ENCODE measurements at places on chromosomes 11 and 22.

- no peak for DNase-seq
Observed at GRCh38 chr11:45385844-45386243, 99.7 kb upstream of the SYT13 start.

DNA sequence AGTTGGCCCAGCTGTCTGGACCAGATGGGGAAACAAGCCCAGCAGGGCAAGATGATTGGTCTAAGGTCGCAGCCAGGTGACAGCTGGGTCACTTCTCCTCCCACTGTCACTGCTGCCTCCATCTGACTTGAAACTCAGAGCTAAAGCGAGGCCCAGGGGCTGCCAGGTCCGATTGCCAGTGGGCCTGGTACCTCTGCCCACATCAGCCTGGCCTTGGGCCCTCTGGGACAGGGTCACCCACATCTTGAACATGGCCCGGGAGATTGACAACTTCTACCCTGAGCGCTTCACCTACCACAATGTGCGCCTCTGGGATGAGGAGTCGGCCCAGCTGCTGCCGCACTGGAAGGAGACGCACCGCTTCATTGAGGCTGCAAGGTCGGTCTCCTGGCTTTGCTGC, 5.8 kb downstream of the SSH3 start:
- no peak for DNase-seq

- no peak for DNase-seq
Observed at GRCh38 chr11:3877364-3878257, 22.1 kb downstream of the STIM1 start.

GRCh38 chr11:64225608-64226506, at the start of the genes NUDT22 and TRPT1:
NUDT22 (plus strand) TSS chr11:64226274; CDS start chr11:64226653, 379 bp downstream.
TRPT1 (minus strand) TSS chr11:64226186; CDS start chr11:64225860, 326 bp downstream.
- peak; percentile 86 for DNase-seq

DNA sequence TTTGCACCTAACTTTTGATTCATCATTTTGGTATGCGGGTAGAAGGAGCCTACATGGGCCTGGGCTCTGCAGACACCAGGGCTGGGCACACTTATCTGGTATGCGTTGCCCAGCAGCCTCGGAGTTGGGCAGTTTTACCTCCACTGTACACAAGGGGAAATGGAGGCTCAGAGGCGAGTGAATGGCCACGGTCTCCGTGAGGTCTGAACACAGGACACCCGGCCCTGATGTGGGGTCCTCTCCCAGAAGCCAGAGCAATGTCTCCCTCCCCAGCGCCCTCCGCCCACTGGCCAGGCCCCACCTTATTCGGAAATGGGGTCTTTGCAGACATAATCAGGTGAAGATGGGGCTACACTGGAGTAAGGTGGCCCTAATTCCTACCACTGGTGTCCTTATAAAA, 43.7 kb downstream of the OSBPL5 start:
- DNase-seq: no peak

- DNase-seq: no peak
Observed at GRCh38 chr11:119441898-119442243, 18.9 kb upstream of the THY1 start.

DNA sequence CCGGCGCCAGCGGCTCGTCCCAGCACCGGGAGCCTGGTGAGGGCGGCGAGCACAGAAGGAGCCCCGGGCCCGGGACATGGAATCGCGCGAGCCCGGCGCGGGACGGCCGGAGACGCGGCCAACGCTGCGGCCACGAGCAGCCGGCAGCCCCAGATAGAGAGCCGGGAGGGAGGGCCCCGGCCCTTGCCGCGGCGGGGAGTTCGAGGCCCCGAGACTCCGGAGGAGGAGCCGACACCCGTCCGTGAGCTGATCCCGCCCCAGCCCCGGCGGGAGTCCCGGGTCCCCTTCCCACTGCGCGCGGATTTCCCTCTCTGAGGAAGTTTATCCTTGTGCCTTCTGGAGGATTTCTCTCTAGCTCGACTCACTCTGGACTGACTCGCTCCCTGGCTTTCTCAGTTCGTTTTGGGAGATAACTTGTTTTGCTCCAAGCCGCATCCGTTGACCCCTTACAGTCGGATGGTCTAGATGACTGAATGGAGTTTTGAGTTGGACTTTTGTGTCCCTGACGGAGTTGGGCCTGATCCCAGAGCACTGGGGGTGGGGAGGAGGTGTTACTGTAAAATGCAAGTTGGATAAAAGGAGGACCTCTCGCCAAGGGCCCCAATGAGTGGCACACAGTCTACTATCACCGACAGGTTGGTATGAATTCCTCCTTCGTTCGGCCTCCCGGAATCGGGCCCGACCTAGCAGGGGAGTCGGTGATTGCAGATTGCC, 585 bp downstream of the ARHGEF12 start:
- no peak for DNase-seq

DNA sequence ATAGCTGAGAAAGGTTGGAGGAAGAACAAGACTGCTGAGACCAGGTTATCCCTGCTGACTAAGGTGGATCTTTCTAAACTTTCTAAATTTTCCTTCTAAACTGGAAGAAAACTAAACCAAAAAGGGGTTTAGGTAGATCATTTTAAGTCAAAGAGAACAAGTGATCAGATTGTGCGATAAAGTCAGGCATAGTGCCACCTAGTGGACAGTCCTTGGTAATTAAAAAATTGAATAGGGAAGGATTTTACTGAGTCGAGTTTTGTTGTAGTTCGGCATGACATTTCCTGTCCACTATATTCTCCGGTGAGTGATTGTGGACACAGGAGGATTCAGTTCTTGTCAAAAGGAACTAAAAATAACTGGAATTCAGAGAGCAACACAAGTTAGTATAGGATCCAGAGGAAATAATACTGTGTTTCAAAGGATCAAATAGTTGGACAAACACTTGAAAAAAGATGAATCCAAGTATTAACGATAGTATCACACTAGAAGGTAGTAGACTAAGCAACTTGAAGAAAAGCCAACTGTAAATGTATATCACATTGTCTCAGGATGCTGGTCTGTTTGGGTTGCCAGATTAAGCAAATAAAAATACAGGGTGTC, 1236.4 kb downstream of the FAM181B start:
- no peak for DNase-seq

DNA sequence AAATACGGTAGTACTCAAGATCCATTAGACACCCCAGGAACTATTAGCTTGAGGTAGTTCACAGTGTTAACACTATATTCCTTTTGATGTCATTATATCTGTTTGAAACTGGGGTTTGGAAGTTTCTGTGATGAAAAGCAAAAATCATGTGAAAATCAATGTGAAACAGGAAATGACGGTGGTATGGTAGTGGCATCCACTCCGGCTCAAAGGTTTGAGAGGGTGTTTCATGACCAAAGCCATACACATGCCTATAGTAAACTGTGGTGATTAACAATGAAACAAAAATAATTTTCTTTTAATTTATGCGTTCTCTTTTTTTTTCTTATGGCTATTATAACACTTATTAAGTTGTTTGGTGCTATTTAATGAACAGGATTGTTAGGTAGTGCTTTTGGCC, 10.9 kb downstream of the RAB38 start:
- DNase-seq: no peak

- no peak for DNase-seq
Observed at GRCh38 chr11:5297721-5298323, 3.9 kb downstream of the OR51B4 start.

DNA sequence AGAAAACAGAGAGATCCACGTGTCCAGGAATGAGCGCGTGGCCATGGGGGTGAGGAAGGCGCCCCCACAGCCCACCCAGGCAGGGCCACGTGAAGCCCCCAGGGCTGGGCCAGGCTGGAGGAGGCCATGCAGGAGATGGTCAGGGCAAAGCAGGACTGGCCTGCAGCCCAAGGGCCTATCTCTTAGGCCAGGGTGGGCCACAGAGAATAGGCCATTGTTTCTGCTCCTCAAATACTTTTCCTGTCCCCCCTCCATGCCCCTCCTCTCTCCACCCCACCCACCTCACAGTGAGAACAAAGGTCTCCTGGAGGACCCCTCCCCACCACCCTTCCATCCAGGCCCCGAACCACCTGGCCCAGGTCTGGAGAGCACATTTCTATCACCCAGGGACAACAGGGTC, 8.3 kb upstream of the CDC42EP1 start:
- DNase-seq: no peak

DNA sequence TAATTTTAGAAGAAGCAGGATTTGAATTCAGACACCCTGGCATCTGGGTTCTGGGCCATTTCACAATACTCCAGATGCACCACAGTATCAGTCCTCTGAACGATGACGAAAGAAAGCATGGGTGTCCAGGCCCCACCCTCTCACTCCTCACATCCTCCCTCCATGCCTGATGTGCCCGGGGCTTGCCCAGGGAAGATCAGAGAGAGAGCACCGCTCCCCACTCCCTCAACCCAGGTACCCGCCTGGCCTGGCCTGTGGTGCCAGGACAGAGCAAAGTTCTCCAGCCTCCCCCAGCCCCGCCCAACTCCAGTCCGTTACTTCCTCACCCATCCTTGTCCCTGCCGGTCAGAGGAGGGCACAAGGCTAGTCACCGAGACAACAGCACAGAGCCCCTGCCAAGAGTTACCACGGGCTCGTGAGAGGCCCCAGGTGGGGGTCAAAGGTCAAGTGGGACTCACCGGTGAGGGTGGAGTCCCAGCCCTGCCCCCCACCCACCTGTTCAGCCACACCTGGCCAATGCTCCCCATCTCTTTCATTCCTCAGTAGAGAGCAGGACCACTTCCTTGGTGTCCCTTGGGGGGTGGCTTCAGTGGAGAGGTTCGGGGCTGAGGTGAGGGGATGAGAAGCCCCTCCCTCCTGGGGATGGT, 8.1 kb downstream of the BCL9L start:
- DNase-seq: no peak

GRCh38 chr11:15958910-15959309, 397.4 kb downstream of the SOX6 start:
- no peak for DNase-seq

DNA sequence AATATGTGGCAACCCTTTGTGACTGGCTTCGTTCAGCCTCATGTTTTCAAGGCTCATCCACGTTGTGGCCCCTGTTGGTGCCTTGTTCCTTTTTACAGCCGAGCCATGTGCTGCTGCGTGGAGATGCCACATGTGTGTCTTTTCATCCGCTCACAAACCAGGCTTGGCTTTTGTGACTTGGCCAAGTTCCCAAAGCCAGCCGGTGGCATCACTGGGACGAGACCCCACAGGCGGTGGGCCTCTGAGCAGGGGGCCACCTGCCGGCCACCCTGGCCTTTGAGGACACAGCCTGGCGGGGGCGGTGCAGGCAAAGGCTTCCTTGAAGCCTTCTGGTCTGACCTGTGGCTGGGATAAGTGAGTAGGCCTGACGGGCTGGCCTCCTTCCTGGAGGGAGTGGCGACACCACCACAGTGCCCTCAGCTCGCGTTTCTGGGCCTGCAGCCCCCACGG, 10.5 kb downstream of the GRK2 start:
- no peak for DNase-seq

- DNase-seq: no peak
Observed at GRCh38 chr22:31625661-31626426, 36.2 kb downstream of the PISD start.

DNA sequence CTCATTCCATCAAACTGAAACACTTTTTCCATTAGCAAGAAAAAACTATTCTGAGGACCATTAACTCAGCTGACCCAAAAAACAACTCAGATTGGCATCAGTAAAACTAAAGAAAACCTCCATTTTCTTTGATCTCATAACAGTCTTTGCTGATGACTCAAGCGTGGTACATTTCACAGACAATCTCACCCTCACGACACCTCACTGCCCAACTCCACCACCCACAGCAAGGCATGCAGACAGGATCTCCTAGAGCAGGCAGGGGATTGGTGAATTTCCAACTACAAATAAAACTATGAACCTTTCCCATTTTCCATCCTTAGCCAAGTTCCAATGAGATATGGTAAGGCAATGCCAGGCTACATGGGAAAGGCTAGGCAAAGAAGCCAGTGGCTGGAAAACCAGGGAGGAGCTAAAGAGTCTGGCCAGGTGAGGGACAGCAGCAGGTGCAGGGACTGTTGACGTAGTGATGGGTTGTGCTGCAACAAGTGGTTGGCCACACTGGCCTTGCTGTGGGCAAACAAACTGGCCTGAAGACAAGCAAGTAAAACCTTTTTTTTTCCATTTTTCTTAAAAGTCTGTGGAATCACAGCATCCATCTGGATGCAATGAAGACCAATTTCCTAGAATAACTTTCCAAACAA, 97.2 kb downstream of the SERGEF start:
- no peak for DNase-seq

DNA sequence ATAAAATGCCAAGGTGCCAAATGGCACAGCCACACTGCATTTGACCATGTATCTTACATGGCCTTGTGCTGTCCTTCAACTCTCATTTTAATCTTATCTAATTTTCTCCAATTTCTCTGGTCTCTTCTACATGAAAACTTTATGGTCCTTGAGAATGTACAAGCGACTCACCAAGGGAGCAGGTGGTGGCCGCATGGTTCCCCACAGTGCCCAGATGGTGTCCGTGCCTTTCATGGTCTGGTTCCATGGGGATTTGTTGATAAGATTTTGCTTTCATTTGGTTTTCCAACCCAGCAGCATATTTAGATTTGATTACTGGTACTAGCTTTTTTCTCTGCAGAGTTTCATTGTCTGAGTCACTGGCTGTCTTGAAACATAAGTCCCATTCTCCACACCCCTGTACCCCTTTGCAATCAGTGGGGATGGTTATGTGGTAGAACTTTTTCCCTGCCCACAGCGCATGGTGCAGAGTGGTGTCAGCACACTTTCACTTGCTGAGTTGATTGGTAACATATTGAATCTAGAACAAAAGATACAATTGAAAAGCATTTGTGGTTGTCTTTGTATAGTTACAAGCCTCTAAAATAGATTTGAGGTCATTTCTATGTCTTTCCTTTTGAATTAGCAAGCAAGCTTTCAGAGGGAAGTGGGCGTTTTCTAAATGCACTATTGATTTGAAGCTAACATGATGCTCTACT, 24.1 kb downstream of the ZNRF3 start:
- no peak for DNase-seq

- DNase-seq: no peak
Observed at GRCh38 chr11:126465573-126466188, 110.2 kb downstream of the ST3GAL4 start.

GRCh38 chr11:3184732-3185347, 19.7 kb upstream of the OSBPL5 start:
- DNase-seq: no peak

DNA sequence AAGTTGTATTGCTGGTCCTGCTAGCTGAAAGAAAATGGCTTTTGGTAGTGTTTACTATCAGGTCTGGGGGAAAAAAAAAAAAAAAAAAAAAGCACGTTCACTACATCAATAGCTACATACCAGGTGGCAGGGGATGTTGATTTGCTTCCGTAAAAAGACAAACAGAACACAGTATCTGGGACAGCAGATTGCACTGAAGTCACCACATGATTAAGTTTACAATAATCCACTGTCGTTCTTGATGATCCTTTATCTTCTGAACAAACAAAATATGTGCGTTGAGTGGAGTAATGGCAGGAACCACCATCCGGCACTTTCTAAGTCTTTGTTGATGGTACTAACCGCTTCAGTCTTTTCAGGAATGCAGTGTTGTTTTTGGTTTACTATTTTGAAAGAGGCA, 48.7 kb downstream of the DDX6 start:
- DNase-seq: no peak

DNA sequence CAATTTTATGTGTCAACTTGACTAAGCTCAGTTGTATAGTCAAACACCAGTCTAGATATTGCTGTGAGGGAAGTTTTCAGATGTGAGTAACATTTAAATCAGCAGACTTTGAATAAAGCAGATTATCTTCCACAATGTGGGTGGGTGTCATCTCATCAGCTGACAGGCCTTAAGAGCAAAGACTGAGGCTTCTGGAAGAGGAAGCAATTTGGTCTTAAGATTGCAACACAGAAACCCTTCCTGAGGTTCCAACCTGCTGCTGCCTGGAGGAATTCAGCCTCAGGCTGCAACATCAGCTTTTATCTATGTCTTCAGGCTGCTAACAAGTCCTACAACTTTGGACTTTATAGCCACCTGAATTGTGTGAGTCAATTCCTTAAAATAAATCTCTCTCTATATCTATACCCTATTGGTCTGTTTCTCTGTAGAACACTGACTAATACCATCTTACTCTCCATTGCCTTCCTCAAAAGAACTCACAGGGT, 277.2 kb upstream of the PLET1 start:
- DNase-seq: no peak
